ENCODE measurements at places on chromosomes 13 and 19.

DNA sequence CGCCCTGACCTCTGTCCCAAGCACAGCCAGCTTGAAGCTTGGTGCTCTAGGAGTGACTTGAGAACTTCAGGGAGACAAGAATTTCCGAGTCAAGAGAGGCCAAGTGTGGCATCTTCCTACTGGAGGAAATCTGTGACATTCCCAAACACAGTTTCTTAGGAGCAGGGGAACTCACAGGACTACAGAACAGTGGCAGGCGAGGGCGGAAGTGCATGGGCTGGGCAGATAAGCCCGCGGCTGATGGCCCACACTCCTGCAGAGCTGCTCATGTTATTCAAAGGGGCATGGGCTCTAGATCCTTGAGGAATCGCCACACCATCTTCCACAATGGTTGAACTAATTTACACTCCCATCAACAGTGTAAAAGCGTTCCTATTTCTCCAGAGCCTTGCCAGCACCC lies 168.8 kb downstream of the KATNAL1 start:
- H3K4me3 ChIP-seq, result no peak overlapping the region
- DNase-seq, result peak; percentile 87
- no peaks in the 10 kb centered on the region for H3K36me3 ChIP-seq
- H3K27ac ChIP-seq, result peak overlapping the region; percentile 62

DNA sequence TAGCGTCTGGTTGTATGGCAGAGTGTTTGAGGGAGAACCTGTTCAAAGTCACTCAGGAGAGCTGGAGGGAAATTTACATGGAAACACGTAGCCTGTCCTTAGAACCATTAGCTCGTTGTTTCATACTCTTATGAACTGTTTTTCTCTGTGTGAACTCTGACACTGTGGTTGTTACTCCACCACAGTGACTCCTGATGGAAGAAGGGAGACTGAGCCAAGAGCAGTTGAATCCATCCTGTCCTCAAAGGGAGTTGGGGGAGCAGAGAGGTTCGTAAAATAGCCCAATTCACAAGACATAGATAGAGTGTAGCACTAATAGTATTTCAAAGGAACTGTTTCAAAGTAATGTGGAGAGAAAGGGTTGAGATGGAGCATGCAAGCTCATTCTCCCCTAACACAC lies 964.8 kb downstream of the PCDH9 start:
- H3K4me3 ChIP-seq, result no peak overlapping the region
- H3K27me3 ChIP-seq, result no peaks in the 10 kb centered on the region
- H3K27ac ChIP-seq, result no peak overlapping the region
- H3K4me1 ChIP-seq, result no peaks in the 10 kb centered on the region
- H3K36me3 ChIP-seq, result no peaks in the 10 kb centered on the region

- no peak overlapping the region for H3K27ac ChIP-seq
- no peaks in the 10 kb centered on the region for H3K4me1 ChIP-seq
- no peaks in the 10 kb centered on the region for H3K27me3 ChIP-seq
Measured at GRCh38 chr13:26067601-26068000, 15.8 kb upstream of the SHISA2 start.

GRCh38 chr19:41226053-41226873 lies 7.2 kb downstream of the AXL start:
- peak overlapping the region; percentile 21 for H3K4me3 ChIP-seq
- H3K36me3 ChIP-seq, result no peaks in the 10 kb centered on the region
- H3K27ac ChIP-seq, result peak overlapping the region; percentile 73
- peak; percentile 76 for DNase-seq
- no peaks in the 10 kb centered on the region for H3K27me3 ChIP-seq
- peaks cover 8% of the 10 kb centered on the region for H3K4me1 ChIP-seq

- H3K36me3 ChIP-seq, result no peaks in the 10 kb centered on the region
- no peak overlapping the region for H3K4me3 ChIP-seq
- H3K4me1 ChIP-seq, result no peaks in the 10 kb centered on the region
Measured at GRCh38 chr13:112486386-112487126, 101.4 kb downstream of the TUBGCP3 start.

GRCh38 chr19:6412447-6413091 lies 12.0 kb downstream of the KHSRP start:
- H3K4me3 ChIP-seq, result no peak overlapping the region
- no peak overlapping the region for H3K27ac ChIP-seq
- no peaks in the 10 kb centered on the region for H3K4me1 ChIP-seq
- peak; percentile 67 for DNase-seq

- DNase-seq, result no peak
- no peaks in the 10 kb centered on the region for H3K36me3 ChIP-seq
- H3K27me3 ChIP-seq, result no peaks in the 10 kb centered on the region
- no peak overlapping the region for H3K27ac ChIP-seq
- H3K4me3 ChIP-seq, result no peak overlapping the region
- no peaks in the 10 kb centered on the region for H3K4me1 ChIP-seq
Measured at GRCh38 chr13:114142640-114143490, 10.4 kb upstream of the RASA3 start.

GRCh38 chr19:1133471-1133929 lies 29.7 kb downstream of the GPX4 start:
- no peak overlapping the region for H3K27ac ChIP-seq
- peak; percentile 71 for DNase-seq
- H3K27me3 ChIP-seq, result no peaks in the 10 kb centered on the region
- peaks cover 2% of the 10 kb centered on the region for H3K4me1 ChIP-seq

DNA sequence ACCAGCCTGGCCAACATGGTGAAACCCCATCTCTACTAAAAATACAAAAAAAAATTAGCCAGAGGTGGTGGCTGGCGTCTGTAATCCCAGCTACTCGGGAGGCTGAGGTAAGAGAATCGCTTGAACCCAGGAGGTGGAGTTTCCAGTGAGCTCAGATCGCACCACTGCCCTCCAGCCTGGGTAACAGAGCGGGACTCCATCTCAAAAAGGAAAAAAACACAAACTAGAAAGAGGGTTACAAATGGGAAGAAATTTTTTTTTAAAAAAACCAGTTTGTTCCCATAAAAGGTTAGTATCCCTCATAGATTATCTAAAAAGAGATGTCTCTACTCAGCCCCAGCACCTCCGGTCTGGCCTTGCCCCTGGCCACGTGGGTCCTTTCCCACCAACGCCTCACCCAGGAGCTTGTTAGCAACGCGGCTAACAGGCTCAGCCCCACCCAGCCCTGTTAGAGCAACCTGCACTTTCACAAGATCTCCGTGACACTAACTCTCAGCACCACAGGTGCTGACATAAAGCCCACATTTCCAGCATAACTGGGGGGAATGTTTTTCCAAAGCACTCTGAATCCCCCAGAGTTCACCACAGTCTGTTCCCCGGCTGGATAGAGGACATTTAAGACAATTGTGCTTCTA lies 4.3 kb downstream of the DMKN start:
- peaks cover 9% of the 10 kb centered on the region for H3K36me3 ChIP-seq
- peak overlapping the region; percentile 79 for H3K27ac ChIP-seq
- no peaks in the 10 kb centered on the region for H3K27me3 ChIP-seq
- DNase-seq, result peak; percentile 88

GRCh38 chr13:27375686-27376326 lies 48.6 kb upstream of the GTF3A start:
- no peak overlapping the region for H3K4me3 ChIP-seq
- no peaks in the 10 kb centered on the region for H3K36me3 ChIP-seq
- H3K4me1 ChIP-seq, result peaks cover 3% of the 10 kb centered on the region
- no peaks in the 10 kb centered on the region for H3K27me3 ChIP-seq
- peak; percentile 73 for DNase-seq

DNA sequence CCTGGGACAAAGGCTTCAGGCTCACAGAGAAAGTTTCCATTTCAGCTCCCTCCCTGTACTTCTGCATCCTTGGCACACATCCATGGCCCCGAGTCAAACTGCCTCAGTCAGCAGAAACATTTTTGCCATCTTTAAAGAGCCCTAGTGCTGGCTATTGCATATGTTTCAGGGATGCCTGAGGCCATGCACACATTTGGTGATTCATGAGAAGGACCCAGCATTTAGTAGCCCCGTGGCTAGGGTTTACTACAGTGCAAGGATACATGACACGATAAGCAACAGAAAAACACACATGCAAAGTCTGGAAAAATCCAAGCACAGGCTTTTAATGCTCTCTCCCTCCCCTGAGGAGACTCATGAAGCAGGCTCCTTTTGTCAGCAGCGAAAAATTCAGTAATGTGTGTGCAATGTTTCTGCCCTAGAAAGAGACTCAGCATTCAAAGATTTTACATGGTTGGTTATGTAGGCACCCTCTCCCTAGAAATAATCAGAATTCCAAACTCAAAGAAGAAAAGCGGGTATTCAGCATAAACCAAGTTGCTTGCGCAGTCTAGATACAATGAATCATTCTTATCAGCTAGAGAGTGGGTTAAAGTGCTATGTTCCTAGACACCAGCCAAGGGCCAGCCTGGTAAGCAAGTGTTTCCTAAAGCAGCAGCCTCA lies 17.6 kb downstream of the ACOD1 start:
- H3K27ac ChIP-seq, result no peak overlapping the region
- H3K4me1 ChIP-seq, result no peaks in the 10 kb centered on the region
- no peaks in the 10 kb centered on the region for H3K36me3 ChIP-seq
- no peaks in the 10 kb centered on the region for H3K27me3 ChIP-seq
- H3K4me3 ChIP-seq, result no peak overlapping the region

DNA sequence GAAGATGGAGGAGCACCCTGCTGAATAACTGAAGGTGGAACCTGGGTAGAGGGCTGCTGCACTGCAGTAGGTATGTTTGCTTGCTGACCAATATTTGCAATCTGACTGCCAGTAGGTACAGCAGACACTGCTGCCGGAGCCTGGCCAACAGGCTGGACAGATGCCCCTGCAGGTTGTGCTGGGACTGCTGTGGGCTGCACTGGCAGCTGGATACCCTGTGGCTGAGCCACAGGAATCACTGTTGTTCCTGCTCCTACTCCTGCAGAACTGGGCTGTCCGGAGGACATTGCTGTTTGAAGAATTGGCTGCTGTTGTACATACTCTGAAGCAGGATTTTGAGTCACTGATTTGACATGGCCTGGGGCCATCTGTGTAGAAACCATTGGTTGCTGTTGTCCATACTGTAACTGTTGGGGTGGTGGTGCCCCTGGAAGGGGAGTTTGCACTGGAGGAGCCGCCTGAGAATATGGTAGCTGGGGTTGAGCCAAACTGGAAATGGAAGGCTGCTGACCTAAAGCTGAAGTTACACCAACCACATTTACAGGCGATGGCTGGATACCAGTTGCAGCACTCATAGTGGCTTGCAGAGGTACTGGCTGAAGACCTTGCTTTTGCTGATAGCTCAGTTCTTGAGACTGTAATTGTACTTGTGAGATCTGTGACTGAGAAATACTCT lies 2.2 kb downstream of the TSC22D1 start:
- no peaks in the 10 kb centered on the region for H3K27me3 ChIP-seq
- H3K27ac ChIP-seq, result no peak overlapping the region
- peak; percentile 78 for DNase-seq
- H3K4me3 ChIP-seq, result no peak overlapping the region
- H3K4me1 ChIP-seq, result peaks cover 11% of the 10 kb centered on the region

DNA sequence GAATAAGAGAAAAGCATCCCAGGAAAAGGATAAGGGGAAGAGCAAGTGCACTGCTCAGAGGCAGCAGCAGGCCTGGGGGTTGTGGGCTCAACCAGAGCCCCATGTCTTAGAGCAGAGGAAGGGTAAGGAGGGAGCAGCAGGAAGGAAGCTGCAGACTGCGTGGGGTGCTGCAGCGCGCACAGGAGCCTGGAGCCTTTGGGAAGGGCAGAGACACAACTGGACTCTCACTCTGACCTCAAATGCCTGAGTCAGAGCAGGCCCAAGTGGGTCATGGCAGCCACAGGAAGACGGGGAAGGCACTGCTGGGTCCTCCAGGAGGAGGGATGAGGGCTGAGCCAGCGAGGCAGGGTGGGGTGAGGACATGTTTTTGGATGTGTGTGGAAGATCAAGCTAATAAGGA lies 31.6 kb downstream of the SIGLEC7 start:
- H3K4me1 ChIP-seq, result no peaks in the 10 kb centered on the region
- no peak overlapping the region for H3K4me3 ChIP-seq
- no peak for DNase-seq
- H3K36me3 ChIP-seq, result no peaks in the 10 kb centered on the region

DNA sequence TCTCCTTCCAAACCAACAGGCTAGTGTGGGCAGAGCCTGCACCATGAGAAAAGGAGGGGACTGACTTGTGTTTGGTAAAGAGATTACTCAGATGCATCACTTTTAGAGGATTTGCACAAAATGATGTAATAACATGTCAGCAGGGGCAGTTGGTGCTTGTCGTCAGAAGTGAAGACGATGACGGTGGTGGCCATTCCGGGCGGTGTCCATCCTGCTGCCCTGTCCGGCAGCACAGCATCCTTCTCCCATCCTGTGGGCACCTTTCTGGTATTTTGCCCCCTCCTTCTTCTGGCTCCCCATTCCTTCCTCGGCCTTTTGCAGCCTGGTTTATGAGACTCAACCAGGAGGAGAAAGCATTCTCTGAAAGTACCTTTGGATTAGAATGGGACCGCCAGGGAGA lies 160.1 kb downstream of the TEX29 start:
- H3K27ac ChIP-seq, result no peak overlapping the region
- no peaks in the 10 kb centered on the region for H3K27me3 ChIP-seq
- H3K4me1 ChIP-seq, result no peaks in the 10 kb centered on the region
- DNase-seq, result no peak
- no peak overlapping the region for H3K4me3 ChIP-seq
- H3K36me3 ChIP-seq, result no peaks in the 10 kb centered on the region

DNA sequence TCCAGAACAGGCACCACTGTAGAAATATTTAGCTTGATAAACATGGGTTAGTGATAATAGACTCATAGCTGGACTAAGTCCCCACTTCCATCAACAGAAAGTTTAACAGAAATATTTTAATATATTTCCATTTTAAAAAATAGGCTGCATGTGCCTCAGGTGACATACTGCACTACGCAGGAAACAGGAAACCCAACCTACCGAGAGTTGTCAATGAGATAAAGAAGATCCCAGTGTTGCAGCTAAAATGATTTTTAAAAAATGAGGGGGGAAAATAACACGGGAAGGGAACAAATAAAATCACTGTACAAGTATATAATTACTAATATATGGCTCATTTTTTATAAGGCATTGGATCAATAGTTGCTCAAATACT lies 154.8 kb downstream of the TBC1D4 start:
- no peaks in the 10 kb centered on the region for H3K27me3 ChIP-seq
- no peak overlapping the region for H3K4me3 ChIP-seq
- H3K27ac ChIP-seq, result no peak overlapping the region
- H3K4me1 ChIP-seq, result peaks cover 5% of the 10 kb centered on the region
- no peak for DNase-seq

All from mesendoderm (in vitro differentiated cells).